ENCODE measurements at places on chromosomes 5 and 9.

- H3K27ac ChIP-seq = no peak overlapping the region
- H3K4me3 ChIP-seq = no peak overlapping the region
- no peaks in the 10 kb centered on the region for H3K4me1 ChIP-seq
- H3K27me3 ChIP-seq = no peaks in the 10 kb centered on the region
Observed at GRCh38 chr5:110815916-110816605, 77.3 kb downstream of the SLC25A46 start.

GRCh38 chr5:24923400-24923799 lies 278.6 kb upstream of the CDH10 start:
- H3K4me3 ChIP-seq = no peak overlapping the region
- DNase-seq = no peak
- H3K27me3 ChIP-seq = no peaks in the 10 kb centered on the region
- no peaks in the 10 kb centered on the region for H3K36me3 ChIP-seq
- no peak overlapping the region for H3K27ac ChIP-seq
- no peaks in the 10 kb centered on the region for H3K4me1 ChIP-seq

GRCh38 chr5:82019342-82020138 lies 47.7 kb downstream of the ATG10 start:
- no peak overlapping the region for H3K27ac ChIP-seq
- H3K36me3 ChIP-seq = peaks cover 10% of the 10 kb centered on the region
- H3K27me3 ChIP-seq = no peaks in the 10 kb centered on the region
- peaks cover 3% of the 10 kb centered on the region for H3K4me1 ChIP-seq

DNA sequence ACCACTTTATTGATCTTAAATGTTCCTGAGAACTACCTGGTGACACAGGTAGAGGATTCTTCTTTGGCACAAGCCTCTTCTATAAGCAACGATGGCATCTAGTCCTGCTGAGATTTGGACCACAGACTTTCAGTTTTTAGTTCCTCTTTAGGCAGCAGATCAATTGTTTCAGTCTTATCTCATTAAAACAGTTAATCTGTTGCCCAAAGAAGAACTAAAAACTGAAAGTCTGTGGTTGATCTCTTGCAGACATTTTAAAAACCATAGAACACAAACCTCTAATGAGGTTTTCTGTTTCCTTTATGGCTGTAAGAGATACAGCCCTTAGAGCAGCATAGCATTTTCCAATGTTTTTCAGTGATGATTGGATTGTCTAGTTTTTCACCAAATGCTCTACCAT lies 480.9 kb downstream of the MTRR start:
- H3K4me1 ChIP-seq = no peaks in the 10 kb centered on the region
- H3K27ac ChIP-seq = no peak overlapping the region
- H3K27me3 ChIP-seq = no peaks in the 10 kb centered on the region
- H3K4me3 ChIP-seq = no peak overlapping the region
- no peak for DNase-seq

GRCh38 chr5:29001666-29002065 lies 1963.3 kb upstream of the CDH9 start:
- DNase-seq = peak; percentile 35
- no peak overlapping the region for H3K4me3 ChIP-seq
- H3K4me1 ChIP-seq = no peaks in the 10 kb centered on the region
- H3K36me3 ChIP-seq = no peaks in the 10 kb centered on the region
- no peaks in the 10 kb centered on the region for H3K27me3 ChIP-seq

DNA sequence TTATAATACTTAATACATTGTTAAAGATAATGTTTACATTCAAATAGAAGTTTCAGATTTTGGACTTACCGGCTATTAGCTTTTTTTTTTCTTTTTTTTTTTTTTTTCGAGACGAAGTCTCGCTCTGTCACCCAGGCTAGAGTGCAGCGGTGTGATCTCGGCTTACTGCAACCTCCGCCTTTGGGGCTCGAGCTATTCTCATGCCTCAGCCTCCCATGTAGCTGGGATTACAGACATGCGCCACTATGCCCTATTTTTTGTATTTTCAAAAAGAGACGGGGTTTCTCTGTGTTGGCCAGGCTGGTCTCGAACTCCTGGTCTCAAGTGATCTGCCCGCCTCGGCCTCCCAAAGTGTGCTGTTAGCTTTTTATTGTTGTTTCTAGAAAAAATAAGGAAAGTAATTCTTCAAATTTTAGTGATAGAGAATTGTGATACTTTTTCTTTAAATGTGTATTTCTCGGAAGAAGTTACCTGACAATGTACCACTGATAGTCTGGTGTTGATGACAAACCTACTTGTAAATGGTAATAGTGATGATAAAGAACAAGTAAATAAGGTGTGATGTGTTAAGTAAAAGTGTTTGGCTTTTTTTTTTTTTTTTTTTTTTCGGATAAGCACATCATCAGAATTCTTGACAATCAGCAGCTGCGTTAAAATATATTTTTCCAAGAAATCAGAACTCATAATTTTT lies 2.7 kb downstream of the CDC42SE2 start:
- no peaks in the 10 kb centered on the region for H3K4me1 ChIP-seq
- H3K36me3 ChIP-seq = peaks cover 4% of the 10 kb centered on the region
- no peak for DNase-seq

Data from H9 (cell line).